ENCODE measurements at places on chromosomes 1 and 21.

DNA sequence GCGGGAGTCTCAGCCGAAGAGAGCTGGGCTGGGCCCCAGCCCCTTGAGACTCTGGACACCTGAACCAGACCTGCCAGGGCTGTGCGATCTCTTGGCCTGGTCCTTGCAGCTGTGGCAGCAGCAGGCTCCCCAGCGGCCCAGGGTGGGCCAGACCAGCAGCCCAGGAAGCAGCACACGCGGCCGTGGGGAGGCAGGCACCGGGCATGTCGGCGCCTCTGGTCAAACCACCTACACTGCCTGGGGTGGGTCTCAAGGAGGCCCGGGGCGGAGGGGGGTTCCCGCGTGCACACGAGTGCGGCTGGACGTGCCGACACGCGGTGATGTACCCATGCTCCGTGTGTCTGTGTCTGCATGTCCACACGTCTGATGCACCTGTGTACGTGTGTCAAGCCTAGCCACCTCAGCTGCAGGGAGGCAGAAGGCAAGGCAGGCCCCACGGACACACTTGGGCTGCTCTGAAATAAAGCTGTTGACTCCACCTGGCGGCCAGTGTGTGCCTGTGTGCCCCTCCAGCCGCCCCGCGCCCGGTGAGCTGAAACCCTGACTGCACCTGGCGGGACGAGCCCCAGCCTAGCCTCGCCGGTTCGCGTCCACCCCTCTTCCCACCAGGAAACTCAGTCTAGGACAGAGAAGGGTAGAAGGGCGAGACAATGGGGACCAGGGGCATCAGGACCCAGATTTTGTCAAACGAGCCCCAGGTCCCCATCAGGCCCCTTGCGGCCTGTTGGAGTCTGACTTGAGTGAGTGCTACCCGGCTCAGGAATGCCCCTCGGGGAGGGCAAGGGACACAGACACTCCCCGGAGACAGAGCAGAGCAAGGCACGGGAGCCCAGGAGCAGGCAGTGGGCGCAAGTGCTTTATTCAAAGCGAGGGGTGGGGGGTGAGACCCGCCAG, 11.6 kb downstream of the SCNN1D start:
- peak; percentile 78 for DNase-seq

GRCh38 chr1:51714374-51715019, 97.6 kb downstream of the OSBPL9 start:
- no peak for DNase-seq

DNA sequence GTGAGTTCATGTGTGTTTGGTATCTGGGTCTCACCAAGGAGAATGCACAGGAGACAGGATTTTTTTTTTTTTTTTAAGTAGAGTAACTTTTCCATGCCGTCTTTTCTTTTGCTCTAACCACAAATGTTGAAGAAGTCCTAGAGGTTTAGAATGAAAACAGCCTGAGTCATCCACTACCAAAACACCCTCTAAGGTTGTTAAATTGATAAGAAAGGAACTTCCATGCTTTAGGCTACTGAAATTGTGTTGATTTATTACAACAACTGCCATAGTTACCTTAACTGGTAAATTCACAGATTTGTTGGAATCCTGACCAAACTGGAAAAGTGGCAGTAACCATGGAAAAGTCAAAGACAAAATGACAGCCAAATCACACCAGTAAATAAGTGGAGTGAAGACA, 375.6 kb downstream of the AMY1C start:
- no peak for DNase-seq

DNA sequence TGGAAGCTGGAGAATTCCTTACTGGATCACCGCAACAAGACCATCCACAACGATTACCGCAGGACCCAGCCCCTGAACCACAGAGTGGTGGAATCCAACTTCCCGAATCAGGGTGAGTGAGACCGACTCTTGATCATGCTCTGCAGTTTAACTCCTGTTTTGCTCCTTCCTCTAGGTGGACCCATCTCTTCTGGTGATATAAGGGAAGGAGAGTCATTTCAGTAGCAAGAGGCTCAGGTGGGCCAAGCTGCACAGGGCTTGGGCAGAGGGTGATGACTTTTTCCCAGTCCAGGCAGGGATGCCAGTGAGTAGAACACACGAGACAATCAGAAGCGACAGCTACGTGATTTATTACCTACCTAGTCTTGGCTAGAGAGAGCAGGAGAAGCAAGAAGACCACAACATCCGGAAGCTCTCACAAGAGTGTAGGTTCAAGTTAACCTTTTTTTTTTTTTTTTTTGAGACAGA, 25.2 kb downstream of the CA6 start:
- no peak for DNase-seq

DNA sequence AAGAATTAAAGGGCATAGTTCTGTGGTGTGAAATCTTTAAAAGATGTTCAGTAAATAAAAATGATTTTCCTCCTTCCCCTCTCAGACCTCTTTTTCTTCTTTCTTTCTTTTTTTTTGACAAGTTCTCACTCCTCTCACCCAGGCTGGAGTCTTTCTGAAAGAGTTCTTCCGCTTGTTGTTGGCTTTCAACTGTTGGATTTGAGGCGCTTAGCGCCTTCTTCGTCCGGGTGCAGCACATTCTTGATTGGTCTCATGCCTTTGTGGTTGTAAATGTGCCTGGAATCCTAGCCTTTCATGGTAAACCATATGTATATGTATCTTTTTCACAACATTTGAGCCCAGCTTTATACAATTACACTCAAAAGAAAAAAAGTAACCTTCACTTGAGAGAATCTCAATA, 980 bp upstream of the METTL18 start:
- DNase-seq = no peak

- DNase-seq = no peak
Measured at GRCh38 chr1:191674626-191675179, 483.6 kb upstream of the RGS18 start.

DNA sequence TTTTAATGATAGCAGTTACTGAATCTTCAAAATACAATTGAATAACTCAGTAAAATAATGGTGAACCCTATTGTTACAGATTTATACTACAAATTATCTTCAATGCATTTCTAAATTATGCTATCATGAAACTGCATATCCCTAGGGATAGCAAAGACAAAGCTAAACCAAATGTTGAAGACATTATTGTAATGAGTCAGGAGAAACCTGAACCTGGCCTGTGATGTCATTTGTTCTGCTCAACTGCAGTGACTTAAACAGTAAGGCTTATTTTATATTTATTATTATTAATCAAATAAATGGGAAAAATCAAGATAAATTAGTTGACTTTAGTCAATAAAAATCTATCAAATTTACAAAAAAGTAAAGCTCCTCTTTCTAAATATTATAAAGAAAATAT, 100.3 kb downstream of the UCHL5 start:
- no peak for DNase-seq

All from right forelimb (tissue), 1 donor.